ENCODE measurements at places on chromosomes 5 and 9. TPM values are rescaled to one million over a fixed set of nuclear protein-coding genes. Genes with fewer than 3 reads are reported as not detected.
A peak's percentile ranks its signal among the peaks of the same experiment; 100 is the strongest.

DNA sequence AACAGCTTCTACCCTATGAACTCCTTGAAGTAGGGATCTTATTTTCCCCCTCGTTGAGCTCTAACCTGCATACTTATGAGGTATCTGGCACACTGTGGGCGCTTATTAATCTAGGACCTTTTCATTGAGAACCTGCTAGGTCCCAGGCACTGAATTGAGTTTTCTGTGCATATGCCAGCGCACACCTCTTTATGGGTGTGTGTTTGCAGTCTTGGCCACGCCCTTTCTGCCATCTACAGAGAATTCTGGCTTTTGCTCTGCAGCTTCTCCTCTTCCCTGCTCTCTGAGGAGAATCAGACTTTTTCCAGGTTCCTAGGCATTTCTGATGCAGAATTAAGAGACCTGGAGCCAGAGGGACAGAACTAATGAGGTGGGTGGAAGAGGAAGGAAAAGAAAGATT, 25.4 kb upstream of the SSBP2 start:
- no peak for DNase-seq

DNA sequence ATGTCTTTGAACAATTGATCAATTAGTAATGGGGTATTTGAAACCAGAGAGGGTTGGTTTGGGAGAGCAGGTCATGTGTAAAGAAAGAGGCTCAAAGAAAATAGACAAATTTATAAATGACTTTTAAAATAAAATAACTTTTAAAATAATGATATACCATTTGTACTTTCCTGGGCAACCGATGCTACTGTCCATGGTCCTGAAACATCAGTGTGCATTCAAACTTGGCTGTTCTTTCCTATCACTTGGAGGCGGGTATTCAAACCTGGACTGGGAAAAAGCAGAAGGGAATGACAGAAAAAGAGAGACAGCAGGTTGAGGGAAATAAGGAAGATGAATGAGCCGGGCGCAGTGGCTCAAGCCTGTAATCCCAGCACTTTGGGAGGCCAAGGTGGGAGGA, 1446.4 kb upstream of the WWC1 start:
- DNase-seq, result no peak

DNA sequence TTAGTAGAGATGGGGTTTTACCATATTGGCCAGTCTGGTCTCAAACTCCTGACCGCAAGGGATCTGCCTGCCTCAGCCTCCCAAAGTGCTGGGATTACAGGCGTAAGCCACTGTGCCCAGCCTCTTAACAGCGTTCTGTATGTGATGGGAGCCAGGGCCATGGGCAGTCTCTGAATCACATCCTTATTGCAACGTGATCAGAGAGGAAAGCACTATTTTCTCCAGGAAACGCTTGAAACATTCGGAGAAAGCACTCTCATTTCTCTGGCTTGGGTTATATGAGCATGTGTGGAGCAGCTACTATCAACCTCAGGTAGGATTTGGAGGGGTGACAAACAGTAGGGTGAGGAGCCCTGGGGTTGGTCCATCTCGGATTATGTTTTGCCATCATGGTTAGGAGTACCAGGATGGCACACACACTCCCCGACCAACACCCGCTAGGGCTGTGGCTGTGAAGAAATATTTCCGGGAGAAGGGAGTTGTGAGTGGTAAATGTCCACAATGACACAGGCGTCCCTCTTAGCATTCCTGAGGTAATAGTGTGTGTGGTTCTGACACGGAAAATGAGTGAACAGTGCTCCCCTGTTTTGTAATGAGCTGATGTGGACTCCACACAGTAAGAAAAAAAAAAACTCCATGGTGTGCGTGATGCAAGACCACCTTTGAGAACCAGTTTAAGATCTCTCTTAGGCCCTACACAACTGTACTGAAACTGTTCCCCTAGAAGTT, 406.2 kb upstream of the ZNF608 start:
- DNase-seq, result no peak

DNA sequence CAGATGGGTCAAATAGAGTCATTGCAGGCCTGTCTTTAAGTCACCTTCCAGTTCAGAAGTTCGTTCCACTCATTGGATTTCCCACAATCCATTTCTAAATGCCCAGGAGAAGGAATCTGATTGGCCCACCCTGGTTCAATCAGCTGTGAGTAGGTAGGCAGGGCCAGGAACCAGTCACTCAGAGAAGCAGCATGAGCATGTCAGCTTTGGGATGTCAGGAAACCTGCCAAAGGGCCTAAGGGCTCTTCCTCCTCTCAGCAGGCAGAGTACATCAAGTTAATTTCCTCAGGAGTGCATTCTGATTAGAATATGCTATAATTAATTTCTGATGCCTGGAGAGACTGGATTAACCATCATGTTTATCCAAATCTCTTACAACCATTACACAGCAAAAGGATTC, 412.9 kb upstream of the CCNH start:
- DNase-seq, result no peak

DNA sequence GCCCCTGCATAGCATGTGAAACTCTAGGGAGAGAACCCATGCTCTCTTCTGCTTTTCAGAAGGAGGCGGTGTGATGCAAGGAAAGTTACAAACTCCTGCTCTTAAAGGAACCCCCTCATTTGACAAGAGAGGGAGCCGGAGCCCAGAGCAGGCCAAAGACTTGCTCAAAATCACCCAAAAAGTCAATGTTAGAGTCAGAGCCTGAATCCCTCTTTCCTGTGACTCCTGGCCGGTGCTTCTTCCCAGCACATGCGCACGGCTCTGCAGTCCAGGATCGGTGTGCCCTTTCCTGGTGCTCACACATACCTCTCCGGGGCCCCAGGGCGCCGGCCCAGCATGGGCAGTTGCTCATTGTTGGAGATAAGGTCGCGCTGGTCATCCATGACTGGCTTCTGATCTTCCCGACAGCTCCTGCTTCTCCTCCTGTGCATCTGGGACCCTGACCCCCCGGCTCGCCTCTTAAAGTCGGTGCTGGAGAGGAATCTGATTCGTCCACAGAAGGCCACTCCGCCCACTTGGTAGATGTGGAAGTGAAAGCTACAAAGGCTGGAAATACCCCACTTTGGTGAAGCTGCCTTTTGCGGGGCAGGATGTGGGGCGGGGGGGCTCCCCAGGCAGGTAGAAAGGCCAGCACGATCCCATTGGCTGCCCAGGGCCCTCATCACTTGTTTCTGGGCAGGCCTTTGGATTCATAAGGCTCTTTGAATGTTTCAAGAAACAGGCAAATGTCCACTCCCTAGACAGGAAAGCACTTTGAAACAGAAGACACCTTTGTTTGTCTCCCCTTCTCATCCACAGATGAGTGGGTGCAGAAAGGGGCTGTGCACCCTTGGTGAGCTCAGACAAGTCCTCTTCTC, at the start of gene CD74:
Gene CD74, minus strand, starts transcription at position 592 of the 857 bp plus-strand sequence. Its CDS starts 161 bp downstream, at position 431.
- DNase-seq, result peak; percentile 91

DNA sequence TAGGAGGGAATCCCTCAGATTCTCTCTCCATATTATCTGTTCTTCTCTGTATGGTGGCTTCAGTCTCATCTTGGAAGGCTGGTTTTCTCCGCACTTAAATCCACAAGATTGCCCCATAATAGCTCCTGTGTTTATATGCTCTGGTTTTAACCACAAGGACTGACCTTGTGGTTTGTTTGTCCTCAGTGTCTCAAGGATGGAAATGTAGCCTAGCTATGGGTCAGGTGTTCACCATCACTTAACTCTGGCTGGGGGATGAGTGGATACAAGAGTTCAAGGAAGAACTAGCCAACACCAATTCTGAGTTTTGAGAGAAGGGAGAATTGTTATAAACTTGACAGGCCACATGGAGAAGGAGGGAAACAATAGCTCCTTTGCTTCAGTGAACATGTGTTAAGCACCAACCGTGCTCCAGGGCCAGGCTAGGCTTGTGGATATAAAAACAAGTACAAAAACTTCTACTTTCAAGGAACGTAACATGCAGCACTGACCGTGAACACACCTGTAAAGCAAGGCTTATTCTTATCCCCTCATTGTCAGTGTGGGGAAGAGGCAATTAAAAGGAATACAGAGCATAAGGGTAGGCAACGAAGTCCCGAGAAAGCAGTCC, 75.6 kb upstream of the VLDLR start:
- no peak for DNase-seq

DNA sequence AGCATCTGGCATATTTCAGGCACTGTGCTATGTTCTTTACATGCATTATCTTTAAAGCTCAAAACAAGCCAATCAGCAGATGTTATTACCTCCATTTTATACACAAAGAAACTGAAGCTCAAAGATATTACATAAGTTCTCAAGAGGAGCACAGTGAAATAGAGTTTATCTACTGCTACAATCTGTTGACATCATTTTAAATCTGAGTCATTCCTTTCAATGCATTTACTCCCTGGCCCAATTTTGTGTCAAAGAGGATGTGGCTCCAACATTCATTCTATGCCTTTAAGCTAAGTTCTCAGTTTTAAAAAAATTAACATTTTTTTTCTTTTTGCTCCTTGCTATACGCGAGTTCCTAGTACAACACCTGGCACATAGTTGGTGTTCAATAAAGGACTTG, 486.3 kb upstream of the ZNF462 start:
- no peak for DNase-seq

GRCh38 chr5:165565911-165566310, 2060.5 kb downstream of the MAT2B start:
- no peak for DNase-seq

- DNase-seq, result no peak
Measured at GRCh38 chr5:73178265-73178664, 5.3 kb downstream of the TMEM174 start.

GRCh38 chr9:93457006-93457405, 3.6 kb upstream of the FAM120AOS start:
- no peak for DNase-seq

DNA sequence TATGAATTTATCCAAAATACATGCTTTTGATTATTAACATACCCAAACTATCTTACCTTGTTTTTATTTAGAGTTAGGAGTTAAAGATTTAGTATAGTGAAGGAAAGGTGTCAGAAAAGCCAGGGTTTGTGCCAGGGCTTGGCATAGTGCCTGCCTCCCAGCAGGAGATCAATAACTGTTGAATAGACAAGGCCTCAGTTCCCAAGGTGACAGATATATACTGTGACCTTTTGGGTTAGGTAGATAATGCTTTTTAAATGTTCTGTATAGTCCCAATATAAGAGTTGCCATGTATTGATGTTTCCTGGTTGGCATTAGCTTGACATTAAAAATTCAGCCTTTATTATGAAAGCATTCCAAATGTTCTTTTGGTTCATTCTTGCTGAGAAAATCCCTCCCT, 121.8 kb downstream of the MCTP1 start:
- no peak for DNase-seq

DNA sequence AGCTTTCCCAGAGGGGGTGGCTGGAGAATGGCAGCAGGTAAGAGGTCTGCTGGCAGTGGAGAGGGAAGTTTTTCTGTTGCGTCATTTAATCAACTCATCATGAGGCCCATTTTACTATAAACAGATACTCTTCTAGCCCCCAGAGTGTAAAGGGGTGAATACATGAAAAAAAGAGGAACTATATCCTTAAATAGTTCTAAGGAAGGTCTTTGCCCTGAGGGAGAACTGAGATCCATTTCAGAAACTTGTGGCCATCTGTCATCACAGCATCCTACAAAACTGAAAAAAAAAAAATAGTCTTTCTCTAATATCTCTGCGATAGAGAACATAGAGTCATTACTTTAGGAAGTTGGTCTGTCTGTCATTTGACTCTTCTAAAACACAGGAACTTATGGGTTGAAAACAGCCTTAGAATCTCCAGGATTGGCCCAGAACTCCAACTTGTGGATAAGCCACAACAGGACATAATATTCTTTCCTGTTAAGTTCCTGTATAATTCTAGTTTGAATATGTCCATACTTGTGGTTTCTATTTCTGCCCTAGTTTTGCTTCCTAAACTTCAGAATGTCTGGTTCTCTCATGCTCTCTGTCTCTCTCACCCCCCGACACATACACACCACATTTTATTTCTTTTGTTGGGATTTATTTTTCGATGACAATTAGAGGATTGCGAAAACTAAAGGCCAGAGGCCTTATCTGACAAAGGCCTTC, 238.5 kb upstream of the PIK3R1 start:
- DNase-seq, result no peak

- DNase-seq, result no peak
Measured at GRCh38 chr5:7877851-7878250, 8.9 kb downstream of the MTRR start.

DNA sequence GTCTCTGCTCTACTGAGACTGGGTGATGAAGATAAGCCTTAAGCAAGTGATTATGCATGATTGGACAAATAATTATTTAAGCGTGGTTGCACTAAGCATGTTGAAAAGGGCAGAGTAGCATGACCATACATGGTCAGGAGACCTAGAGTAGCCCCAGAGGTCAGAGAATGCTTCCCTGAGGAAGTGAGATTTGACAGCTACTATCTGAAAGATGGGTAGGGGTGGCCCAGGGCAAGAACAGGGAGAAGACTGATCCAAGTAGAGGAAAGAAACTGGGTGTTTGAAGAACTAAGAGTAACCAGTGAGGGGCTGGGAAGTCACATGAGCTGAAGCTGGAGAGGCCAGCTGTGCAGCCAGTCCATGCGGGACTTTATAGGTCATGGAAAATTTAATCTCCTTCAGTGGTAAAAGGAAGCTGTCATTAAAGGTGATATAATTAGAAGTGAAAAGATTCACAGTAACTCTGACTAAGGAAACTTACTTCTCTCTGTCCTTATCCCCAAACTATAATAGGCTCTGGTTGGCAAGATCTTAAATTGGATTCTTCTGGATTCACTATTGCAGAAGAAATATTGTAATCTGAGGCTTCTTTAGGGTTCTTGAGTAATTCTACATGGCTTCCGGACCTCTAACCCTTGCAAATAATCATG, 35.2 kb downstream of the YIPF5 start:
- DNase-seq, result no peak

DNA sequence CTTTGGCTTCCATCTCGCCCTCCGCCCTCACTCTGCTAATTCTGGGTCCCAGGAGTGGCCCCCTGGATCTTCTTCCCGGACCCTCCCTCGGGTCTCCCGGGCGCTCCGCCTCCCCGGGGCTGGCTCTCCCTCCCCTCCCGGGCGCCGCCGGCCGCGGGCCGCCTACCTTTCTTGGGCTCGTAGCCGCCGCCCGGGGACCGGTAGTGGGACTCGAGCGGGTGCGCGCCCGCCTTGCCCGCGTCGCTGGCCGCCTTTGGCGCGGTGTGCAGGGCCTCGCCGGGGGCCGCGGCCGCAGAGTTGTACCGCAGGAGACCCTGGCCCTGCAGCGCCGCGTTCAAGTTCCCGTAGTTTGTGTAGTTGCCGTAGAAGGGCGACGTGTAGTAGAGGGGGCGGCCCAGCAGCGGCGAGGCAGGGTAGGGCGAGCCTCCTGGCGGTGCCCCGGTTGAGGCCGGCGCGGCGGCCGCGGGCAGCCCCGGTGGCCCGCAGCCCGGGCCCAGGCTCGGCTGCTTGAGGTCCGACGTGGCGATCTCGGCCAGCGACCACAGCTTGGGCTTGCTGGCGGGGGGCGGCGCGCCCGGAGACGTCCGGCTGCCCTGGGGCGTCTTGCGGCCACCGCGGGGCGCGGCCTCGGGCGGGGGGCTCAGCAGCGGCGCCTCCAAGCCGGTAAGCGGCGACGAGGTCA, 3.2 kb downstream of the IRX2 start:
- DNase-seq, result no peak

The ANGPTL2 gene
- 36.7 TPM for total RNA-seq

The FABP6 gene
- not detected for total RNA-seq

The GZMA gene
- total RNA-seq, result 5.4 TPM

The MACROH2A1 gene
- total RNA-seq, result 99.0 TPM

The PTGS1 gene
- 10.4 TPM for total RNA-seq

The EIF4E1B gene
- not detected for total RNA-seq
